ENCODE measurements at places on chromosomes 6 and 20. TPM values are rescaled to one million over a fixed set of nuclear protein-coding genes. Genes with fewer than 3 reads are reported as not detected.

The COMMD7 gene
- 36.3 TPM for total RNA-seq

- DNase-seq = no peak
Measured at GRCh38 chr6:135106611-135107010, 52.0 kb upstream of the HBS1L start.

- no peak for DNase-seq
Measured at GRCh38 chr20:62823688-62824475, 7.0 kb downstream of the COL9A3 start.

The DNAH8 gene
- total RNA-seq = 0.17 TPM

The BTN3A1 gene
- 52.2 TPM for total RNA-seq

DNA sequence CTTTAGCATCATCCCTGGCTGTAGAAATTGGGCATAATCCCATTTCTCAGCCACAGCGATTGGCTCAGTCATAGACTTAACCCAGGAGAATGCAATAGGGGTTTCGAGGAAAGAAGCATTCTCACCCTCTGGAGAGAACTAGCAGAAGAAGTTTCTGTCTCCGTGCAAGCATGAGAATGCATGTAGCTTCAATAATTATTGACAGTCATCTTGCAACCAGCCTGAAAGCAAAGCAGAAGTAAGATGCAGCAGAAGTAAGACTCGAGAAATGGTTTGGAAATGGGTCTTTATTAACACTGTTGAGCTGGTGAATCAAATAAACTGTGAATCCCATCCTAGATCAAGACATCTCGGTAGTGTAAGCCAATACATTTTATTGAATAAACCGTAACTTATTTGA, 828.8 kb upstream of the GJE1 start:
- no peak for DNase-seq

DNA sequence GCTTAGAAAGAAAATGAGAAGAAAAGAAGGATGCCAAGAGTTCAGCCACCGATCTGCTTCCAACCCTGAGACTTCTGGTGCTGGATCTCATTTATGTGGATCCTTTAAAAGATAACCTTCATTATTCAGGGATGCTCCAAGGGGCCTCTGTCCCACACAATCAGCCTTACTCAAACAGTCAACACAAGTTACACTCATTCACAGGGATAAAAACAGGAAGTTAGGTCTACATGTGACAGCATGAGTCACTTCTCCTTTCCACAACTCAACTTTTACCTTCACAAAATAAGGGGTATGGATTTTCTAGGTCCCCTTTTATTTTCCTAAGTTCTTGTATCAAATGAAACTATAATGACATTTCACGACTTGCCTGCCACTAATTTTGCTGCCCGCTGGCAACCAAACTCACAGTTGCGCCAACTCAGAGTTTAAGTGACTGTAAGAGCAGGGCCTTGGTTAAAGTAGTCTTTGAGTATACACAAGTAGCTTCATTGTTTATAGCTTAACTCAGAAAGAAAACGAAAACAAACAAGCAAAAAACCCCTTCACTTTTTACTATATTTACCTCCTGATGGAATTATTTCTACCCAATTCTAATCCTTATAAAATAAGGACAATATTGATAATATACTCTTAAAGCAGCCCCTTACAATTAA, 278.8 kb upstream of the RUNX2 start:
- no peak for DNase-seq

GRCh38 chr20:20192366-20192765, 140.0 kb downstream of the CFAP61 start:
- no peak for DNase-seq

- peak; percentile 91 for DNase-seq
Measured at GRCh38 chr6:99425647-99426450, 741 bp upstream of the PNISR start.
